ENCODE measurements at places on chromosomes 6 and 20. TPM values are rescaled to one million over a fixed set of nuclear protein-coding genes. Genes with fewer than 3 reads are reported as not detected.

The LGSN gene
- 0.32 TPM for total RNA-seq

The SYTL3 gene
- 1.3 TPM for total RNA-seq

The DDX43 gene
- total RNA-seq = 0.86 TPM

The AIF1 gene
- not detected for total RNA-seq

The LY6G5C gene
- 0.64 TPM for total RNA-seq

The NDUFAF5 gene
- 22.9 TPM for total RNA-seq

The CRISP3 gene
- not detected for total RNA-seq

The NOTCH4 gene
- total RNA-seq = 1.6 TPM

Data from fibroblast of villous mesenchyme (primary cell).